ENCODE measurements at places on chromosomes 2 and 18. TPM values are rescaled to one million over a fixed set of nuclear protein-coding genes. Genes with fewer than 3 reads are reported as not detected.

ANKRD30B gene
- polyA plus RNA-seq = not detected

STAM2 gene
- polyA plus RNA-seq = 3.7 TPM

HS6ST1 gene
- 4.6 TPM for polyA plus RNA-seq

KCNG2 gene
- not detected for polyA plus RNA-seq

OR6B2 gene
- not detected for polyA plus RNA-seq

CFAP221 gene
- not detected for polyA plus RNA-seq

SLC30A3 gene
- polyA plus RNA-seq = not detected

LRRC30 gene
- polyA plus RNA-seq = not detected

CNDP1 gene
- polyA plus RNA-seq = not detected

Data from CD8-positive, alpha-beta memory T cell (primary cell).